Dermis blood vessel endothelial cell (primary cell): ENCODE measurements at places on chromosomes 4 and X. TPM values are rescaled to one million over a fixed set of nuclear protein-coding genes. Genes with fewer than 3 reads are reported as not detected.
A peak's percentile ranks its signal among the peaks of the same experiment; 100 is the strongest.

- DNase-seq, result peak; percentile 11
Observed at GRCh38 chrX:27085346-27085745, 377.8 kb downstream of the PPP4R3C start.

GRCh38 chr4:8761824-8762205 is 109.8 kb downstream of the HMX1 start:
- DNase-seq, result no peak

GRCh38 chr4:95114521-95114920 is 356.8 kb downstream of the BMPR1B start:
- DNase-seq, result no peak

DNA sequence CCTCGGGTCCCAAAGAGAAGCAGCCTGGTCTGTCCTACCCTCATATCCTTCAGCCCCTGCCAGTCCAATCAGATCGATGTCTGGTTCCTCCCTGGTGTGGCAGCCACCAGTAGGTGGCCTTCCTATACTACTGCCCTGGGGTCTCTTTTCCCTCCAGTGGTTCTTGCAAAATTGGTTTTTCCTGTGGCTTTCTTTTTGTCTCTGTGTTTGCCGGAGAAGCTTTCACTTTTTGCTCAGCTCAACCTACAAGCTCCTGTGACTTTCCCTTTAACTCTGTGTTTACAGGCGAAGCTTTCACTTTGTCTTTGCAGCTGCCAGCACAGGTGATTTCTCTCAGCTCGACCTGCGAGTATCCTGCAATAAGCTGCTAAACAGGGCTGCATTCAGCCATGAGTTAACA is 46.8 kb downstream of the UGT2A3 start:
- no peak for DNase-seq

GRCh38 chrX:123835661-123836371 is 24.0 kb upstream of the XIAP start:
- DNase-seq, result peak; percentile 45

- no peak for DNase-seq
Observed at GRCh38 chrX:68988865-68989264, 160.0 kb downstream of the EFNB1 start.

DNA sequence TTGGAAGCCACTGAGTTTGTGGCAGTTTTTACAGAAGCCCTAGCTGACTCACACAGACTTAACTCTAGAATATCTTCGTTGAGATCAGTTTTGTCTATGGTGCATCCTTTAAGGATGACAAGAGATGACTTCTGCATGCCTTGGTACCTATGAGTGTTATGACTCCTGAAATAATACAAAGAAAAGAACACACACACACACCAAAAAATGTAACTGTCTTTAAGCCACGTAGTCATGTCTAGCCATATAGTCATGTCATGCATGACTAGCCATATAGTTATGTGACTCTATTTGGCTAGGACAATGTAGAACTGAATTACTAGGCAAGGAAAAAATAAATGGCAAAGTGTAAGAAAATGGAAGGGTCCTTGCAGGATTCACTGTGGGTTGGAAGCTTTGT is 447.8 kb downstream of the NLGN4X start:
- no peak for DNase-seq

DNA sequence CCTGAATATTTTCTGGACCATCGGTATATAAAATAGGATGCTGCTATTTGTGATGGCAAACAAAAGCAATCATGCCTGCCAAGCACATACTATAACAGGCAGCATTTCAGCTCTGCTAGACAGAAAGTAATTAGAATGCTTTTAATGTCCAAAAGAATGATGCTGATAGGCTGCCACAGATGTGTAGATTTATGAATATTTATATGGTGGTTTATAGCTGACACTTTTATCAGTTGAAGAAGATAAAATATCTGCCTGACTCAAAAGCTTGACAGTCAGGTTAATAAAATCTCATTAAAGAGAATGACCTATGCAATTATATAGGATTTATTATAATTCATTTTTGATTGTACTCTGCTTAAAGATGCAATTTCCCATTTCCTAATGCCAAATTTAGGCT is 4.0 kb downstream of the BEND4 start:
- no peak for DNase-seq

- no peak for DNase-seq
Observed at GRCh38 chrX:136325377-136325776, 24.6 kb downstream of the ADGRG4 start.

- no peak for DNase-seq
Observed at GRCh38 chrX:104697294-104697693, 131.3 kb downstream of the IL1RAPL2 start.

GRCh38 chrX:102765217-102765616 is 44.7 kb downstream of the GPRASP3 start:
- peak; percentile 93 for DNase-seq

GRCh38 chr4:184548648-184549341 is 74.4 kb upstream of the IRF2 start:
- DNase-seq, result peak; percentile 65

- no peak for DNase-seq
Observed at GRCh38 chr4:109738104-109738872, 8.4 kb upstream of the PLA2G12A start.

DNA sequence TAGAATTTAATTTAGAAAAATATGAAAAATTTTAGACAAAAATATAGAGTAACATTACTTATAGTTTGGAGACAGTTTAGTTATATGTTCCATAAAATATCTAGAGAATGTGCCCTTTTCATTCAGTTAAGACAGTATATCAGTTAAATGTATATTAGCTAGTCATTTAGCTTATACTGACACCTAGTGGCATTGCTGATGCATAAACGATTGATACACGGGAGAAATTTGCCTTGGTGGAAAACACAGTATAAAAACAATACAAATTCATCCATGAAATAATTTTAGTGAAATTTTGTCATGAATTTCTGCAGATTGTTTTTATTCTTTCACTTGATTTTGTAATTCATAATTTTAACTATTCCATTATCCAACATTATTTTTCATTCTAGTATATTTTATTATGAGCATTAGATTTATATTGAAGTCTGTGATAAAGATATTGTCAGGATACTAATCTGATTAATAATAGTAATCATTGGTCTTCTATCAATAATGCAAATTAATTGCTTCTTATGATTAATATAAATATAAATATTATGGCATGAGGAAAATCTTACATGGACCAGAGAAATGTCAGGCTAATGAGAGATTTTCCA is 219.0 kb downstream of the TLL1 start:
- DNase-seq, result peak; percentile 71

GRCh38 chr4:174041555-174042105 is 241.8 kb downstream of the FBXO8 start:
- DNase-seq, result no peak

- DNase-seq, result no peak
Observed at GRCh38 chr4:103996064-103996463, 276.3 kb upstream of the TACR3 start.

DNA sequence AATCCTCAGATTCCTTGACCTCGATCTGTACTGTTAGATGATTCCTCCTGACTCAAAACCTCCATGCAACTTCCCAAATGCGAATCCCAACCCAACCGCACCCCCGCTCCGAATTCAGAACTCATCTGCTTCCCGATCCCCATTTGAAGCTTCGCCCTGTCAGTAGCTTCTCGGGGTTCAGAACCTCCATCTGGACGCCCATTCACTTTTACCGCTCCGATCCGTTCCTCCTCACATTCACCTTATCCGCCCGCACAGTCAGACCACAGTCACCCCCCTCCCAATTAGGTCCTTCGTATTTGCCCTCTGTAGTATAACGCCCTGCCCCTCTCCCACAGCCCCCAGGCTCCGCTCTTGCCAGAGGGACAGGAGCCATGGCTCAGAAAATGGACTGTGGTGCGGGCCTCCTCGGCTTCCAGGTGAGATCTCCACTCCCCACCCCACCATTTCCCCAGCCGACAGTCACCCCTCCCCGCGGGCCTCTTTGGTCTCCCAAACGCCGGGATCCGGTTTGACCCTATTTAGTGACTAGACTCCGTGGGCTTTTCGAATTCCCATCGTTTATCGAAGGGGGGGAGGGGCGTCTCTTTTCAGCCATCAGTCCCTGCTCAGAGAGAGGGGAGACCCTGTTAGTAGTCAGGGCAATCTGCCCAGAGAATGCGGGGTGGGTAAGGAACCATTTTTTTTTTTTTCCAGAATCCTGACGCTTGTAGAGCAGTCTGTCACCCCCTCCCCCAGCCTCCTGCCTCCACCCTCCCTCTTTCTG is 691 bp downstream of the MAGED1 start:
- peak; percentile 27 for DNase-seq

DNA sequence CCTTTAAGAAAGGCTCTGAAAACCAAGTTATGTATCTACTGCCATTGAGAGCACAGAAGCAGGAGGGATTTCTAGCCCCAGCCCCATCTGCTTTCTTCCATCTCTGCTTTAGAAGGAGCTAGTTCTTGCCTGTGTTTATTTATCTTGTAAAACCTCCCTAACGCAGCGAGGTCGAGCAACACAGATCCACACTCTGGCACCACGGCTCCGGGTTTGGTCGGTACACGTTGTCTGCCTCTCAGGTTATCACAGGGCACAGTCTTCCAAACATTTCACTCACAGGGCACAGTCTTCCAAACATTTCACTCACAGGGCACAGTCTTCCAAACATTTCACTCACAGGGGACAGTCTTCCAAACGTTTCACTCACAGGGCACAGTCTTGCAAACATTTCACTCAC is 69.7 kb upstream of the TLR3 start:
- no peak for DNase-seq

- no peak for DNase-seq
Observed at GRCh38 chrX:122219735-122220134, 964.3 kb upstream of the GRIA3 start.

The HPSE gene
- 6.6 and 12.0 TPM in 2 replicates for total RNA-seq

The GAB3 gene
- 12.1 and 14.1 TPM in 2 replicates for total RNA-seq

The ERCC6L gene
- 2.4 and 9.4 TPM in 2 replicates for total RNA-seq

The RAB39B gene
- total RNA-seq, result 0.14 and 0.17 TPM in 2 replicates

The SLC26A1 gene
- total RNA-seq, result 0.19 TPM in 1 of 2 replicates, not detected in the other

The UGT2A1 gene
- under 0.01 and 0.05 TPM in 2 replicates for total RNA-seq

The SERPINA7 gene
- not detected in 2 replicates for total RNA-seq
